ENCODE measurements at places on chromosomes 12 and 14.
A peak's percentile ranks its signal among the peaks of the same experiment; 100 is the strongest.

DNA sequence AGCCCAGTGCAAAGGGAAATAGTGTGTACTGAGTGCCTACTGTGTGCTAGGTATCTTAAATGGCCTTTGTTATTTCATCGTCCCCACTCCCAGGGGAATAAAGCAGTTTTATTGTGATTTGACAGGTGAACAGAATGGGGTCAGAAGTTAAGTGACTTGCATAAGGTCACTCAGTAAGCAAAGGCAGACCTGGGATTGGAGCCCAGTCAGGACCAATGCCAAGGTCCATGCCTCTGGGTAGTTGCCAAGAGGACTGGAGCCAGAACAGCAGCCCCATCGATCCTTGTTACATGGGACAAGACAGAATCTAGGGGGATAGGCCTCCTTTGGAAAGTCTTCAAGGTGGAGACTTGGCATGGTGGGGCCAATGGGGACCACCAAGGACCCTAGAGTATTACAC is 227.4 kb upstream of the PWP1 start:
- DNase-seq: no peak
- H3K4me1 ChIP-seq: no peaks in the 10 kb centered on the region
- no peak overlapping the region for H3K4me3 ChIP-seq
- H3K27me3 ChIP-seq: no peaks in the 10 kb centered on the region

DNA sequence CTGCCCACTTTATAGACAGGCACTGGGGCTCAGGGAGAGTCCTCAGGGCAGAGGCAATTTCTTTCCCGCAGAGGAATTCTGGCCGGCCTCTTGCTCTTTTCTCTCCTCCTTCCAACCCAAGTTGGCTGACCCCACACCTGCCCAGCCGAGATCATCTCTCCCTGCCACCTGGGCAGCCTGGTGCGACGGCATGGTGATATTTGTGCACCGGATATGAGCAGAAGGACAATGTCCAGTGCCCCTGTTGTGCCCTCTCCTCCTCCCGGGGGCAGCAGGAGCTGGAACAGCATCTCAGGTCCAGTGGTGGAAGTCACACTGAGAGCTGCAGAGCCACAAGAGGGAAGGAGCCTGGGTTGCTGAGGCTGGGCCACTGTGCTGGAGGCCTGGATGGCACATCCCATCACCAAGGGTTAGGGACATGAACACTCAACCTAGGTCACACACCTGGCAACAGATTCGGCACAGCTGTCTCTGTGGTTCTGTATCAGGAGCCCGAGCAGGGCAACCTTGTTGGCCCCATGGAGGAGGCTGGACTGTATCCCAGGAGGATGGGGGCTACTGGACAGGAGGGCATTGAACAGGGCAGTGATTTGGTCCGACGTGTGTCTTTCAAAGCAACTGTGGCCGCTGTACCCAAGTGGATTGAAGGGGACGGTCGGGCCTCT is 57.7 kb upstream of the DIO3 start:
- H3K27me3 ChIP-seq: peaks cover 7% of the 10 kb centered on the region
- H3K4me3 ChIP-seq: no peak overlapping the region
- peak; percentile 37 for DNase-seq
- no peak overlapping the region for H3K27ac ChIP-seq
- H3K4me1 ChIP-seq: no peaks in the 10 kb centered on the region

DNA sequence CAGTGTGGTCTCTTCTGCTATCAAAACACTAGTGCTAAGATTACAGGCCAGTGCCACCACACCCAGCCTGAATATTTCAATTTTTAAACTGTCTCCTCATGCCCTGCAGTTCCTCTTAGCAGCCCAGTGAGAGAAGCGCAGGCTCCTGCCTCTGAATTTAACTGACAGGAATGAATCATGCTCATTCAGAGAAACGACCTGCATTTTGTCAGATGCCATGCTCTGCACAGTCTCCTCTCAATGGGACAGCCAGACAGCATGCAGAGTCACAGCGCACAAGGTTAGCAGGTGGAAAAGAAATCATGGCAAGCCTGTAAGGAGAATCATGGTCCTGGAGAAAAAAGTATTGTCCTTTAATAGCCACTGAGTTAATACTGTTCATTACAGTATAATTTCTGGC is 691.0 kb upstream of the SEL1L start:
- H3K4me3 ChIP-seq: no peak overlapping the region
- H3K27ac ChIP-seq: no peak overlapping the region
- no peaks in the 10 kb centered on the region for H3K36me3 ChIP-seq
- H3K4me1 ChIP-seq: no peaks in the 10 kb centered on the region
- H3K27me3 ChIP-seq: no peaks in the 10 kb centered on the region
- no peak for DNase-seq

DNA sequence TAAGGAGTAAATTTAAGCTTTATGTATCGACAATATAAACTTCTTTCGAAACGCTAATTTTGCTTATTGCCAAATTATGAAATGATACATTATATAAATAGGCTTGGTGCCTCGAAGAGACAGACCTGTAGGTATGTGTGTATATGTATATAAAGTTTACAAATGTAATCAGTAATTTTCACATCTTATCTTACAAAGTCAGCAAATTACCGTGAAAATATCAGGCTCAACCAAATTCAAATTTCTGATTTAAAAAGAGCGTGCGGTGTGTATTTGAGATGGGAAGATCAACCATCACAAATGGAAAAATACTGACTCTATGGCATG is 605 bp downstream of the ZCRB1 start:
- DNase-seq: no peak
- H3K27me3 ChIP-seq: no peaks in the 10 kb centered on the region
- H3K36me3 ChIP-seq: peaks cover 6% of the 10 kb centered on the region
- H3K4me3 ChIP-seq: peak overlapping the region; percentile 72
- H3K27ac ChIP-seq: peak overlapping the region; percentile 82
